ENCODE measurements at places on chromosomes 5 and 9.
A peak's percentile ranks its signal among the peaks of the same experiment; 100 is the strongest.

GRCh38 chr5:80631278-80632259 lies 22.9 kb upstream of the MSH3 start:
- no peak for DNase-seq

GRCh38 chr5:86646671-86647070 lies 28.9 kb downstream of the COX7C start:
- no peak for DNase-seq

GRCh38 chr5:180009581-180009980 lies 62.0 kb downstream of the RNF130 start:
- no peak for DNase-seq

DNA sequence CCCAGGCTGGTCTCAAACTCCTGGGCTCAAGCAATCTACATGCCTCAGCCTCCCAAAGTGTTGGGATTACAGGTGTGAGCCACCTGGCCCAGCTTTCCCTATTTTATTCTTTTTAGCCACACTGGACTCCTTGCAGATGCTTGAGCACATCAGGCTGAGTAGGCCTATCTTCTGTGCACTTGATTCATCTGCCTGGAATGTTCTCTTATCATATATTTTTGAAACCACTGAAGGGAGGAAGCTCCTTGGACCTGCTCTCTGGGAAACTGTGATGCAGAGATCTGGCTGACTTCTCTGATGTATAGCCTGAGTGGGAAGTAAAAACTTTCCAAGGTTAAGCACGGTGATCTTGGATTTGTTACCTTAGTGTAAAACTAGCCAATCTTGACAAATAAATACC lies 6.5 kb upstream of the MAT2B start:
- DNase-seq = no peak

DNA sequence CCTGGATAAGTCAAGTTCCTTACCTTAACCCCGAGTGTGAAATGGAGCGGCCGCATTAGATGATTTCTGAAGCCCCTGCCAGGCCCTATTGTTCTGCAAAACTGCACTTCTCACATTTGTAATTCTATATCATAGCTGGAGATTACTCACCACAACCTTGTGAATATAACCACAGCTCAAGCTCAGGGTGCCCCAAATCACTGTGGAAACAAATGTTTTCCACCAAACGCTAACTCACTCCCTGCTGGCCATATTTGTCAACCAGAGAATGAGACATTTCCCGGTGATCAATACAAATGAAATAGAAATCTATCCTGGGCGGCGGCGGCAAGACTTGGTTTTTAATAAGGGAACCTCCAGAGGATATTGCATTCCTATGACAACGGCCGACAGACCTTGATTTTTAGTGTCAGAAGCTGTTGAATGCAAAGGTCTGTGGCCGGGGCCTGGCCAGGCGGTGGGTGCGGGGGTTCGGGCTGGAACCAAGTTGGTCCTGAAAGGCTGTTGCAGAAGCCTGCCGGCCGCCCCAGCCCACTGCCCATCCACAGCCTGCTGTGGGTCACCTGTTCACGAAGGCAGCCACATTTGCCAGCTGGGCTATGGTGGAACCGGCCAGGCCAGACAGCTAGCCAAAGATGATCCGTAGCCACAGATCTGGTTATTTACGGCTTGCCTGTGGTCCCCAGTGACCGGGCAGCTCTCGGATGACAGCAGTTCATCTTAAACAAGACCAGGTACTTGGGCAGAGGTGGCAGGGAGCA lies 93.9 kb upstream of the LMX1B start:
- DNase-seq = no peak

DNA sequence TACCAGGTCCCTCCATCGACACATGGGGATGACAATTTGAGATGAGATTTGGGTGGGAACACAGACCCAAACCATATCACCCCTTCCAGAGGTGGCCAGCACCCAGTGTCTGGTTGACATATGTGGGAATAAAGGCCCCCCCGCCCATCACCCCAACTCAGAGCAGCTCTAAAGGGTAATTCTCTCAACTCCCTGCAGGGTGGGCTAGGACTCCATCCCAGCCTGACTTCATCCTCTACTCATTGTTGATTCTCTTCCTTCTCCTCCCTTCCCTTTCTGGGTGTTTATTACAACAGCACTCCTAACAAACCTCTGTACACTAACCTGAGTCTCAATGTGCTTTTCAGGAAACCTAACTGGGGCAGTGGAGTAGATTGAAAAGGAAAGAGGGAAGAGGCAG lies 339.9 kb downstream of the ACTL7B start:
- no peak for DNase-seq

DNA sequence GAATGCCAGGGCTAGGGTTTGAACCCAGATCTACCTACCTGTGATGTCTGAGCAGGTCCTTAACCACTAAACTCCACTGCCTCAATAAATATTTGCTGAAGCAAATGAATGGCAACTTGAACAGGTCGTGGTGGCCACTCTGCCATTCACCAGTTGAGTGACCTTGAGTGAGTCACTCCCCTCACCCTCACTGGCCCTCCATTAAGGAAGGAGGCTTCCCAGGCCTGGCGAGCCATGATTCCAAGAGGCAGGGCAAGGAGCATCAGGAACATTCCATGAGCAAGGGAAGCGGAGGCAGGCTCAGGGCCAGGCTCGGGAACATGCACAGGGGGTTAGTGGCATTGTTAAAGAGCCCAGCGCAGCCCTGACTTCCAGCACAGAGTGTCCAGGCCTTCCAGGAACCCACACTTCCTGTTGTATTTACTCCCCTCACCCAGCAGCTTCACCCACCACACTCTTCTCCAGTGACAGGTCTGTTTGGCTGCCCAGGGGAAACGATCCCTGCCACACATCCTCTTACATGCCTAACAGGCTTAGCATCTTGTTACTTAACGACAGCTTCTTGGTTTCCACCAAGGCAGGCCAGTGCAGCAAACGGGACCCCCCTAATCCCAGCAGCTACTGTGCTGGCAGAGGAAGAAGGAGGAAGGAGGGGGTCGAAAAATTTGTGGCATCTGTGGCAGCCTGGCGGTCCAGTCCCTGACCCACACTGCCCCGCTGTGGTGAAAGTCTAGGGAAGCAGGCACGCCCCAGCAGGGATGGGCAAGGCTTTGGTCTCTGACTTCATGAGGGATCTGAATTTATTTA lies 43.7 kb upstream of the TTC1 start:
- no peak for DNase-seq

- no peak for DNase-seq
Measured at GRCh38 chr9:113311961-113312360, 8.8 kb upstream of the RNF183 start.

DNA sequence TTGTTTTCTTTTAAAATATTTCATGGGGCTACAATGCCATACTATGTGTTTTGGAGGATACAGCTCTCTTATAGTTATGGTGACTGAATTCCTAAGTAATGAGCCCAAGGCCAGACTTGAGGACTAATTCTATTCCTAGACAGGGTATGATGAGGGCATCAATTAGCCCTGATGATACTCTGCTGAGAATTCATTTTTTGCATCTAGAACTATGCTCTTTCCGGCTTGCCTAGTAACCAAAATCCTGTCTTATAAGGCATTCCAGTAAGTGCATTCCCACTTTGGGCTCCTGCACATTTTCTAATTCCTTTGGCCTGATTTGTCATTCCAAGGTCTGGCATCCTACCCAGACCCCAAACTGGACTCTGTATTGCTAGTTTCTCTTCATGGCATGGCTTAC lies 62.4 kb downstream of the MAT2B start:
- no peak for DNase-seq

DNA sequence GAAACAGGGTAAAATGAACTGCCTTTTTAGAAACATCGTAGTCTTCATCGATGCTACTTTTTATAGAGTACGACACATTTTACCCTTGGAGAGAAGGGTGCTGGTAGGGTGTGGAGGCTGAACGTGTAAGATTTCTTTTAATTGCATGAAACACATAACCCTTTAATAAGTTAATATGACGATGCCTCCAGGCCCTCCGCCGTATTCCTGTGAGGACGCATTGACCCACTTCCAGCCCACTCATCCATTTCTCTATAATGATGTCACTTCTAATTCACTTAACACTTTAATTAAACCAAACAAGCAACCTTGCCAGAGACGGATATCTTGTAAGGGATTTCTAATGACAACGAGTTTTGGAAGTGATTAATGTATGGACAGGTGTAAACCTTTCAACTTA lies 158.7 kb downstream of the IRX2 start:
- no peak for DNase-seq

- no peak for DNase-seq
Measured at GRCh38 chr5:71693828-71694427, 25.1 kb upstream of the CARTPT start.

- no peak for DNase-seq
Measured at GRCh38 chr9:130939405-130940026, 469 bp upstream of the FIBCD1 start.

GRCh38 chr9:133054194-133054890 lies 7.4 kb upstream of the CEL start:
- no peak for DNase-seq

DNA sequence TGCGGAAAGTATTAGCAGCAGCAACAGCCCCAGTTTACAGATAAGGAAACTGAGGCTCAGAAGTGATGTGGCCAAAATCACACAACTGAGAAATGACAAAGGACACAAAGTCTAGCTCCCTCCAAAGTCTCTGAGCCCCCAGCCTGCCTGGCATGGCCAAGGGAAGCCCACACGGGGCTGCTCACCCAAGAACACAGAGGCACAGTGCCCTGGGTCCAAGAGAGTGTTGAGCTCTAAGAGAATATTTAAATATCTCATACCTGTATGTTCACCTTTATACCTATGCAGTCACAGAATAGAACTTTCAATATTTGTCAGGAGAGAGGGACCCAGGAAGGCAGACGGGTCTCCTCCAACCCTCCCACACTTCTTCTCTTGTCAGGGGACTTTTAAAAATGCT lies 16.6 kb downstream of the VAV2 start:
- no peak for DNase-seq

DNA sequence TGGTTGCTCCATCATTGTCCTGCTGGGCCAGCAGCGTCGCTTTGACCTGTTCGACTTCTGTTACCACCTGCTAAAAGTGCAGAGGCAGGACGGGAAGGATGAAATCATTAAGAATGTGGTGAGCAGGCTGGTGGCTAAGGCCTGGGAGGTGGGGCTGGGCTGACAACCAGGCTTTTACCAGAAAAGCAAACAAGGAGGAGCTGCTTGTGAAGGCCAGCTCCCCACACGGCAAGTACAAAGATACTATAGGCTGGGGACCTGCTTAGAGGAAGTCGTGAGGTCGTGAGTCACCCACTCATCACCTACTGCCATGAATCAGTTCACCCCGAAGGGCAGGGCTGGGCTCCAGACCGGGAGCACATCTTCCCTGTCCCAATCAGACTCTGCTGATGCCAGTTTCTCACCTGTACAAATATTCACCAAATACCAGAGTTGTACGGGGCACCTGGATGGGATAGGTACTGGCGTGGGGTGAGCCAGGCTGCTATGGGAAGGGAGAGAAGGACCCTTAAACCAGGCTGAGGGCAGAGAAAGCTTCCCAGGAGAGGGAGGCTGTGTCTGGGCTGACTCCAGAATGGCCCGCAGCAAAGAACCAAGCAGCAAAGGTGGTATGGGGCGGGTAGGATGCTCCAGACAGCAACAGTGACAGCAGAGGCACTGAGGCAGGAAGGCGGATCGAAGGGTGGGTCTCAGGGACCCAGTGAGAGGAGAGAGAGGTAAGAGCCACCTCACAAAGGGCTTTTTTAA lies 69.3 kb upstream of the NIPAL4 start:
- peak; percentile 44 for DNase-seq

GRCh38 chr9:77877976-77878375 lies 153.6 kb downstream of the GNAQ start:
- DNase-seq = no peak

DNA sequence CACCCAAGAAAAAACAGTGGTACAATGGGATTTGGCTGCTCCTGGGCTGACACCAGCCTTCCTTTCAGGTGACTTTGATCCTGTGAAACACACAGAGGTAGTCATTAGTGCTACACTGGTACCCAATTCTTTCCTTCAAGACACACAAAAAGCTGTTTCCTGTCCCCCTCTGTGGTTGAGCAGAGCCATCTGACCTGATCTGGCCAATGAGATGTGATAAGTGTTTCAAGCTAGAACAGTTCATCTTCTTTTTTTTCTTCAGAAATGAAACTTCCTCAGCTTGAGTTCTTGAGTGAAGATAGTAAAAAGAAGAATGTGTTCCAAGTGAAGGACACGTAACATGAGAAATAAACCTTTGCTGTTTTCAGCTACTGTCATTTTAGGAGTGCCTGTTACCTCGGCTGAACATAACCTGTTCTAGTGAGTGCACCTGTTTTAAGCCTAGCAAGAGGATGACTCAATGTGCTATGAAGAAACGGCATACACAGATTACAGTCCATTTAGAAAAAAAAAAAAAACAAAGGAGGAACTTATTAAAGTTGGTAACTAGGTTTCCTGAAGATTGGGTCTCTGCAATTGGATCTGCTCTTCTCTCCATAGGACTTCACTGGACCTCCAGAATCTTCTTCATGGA lies 287.8 kb downstream of the GAS1 start:
- no peak for DNase-seq

DNA sequence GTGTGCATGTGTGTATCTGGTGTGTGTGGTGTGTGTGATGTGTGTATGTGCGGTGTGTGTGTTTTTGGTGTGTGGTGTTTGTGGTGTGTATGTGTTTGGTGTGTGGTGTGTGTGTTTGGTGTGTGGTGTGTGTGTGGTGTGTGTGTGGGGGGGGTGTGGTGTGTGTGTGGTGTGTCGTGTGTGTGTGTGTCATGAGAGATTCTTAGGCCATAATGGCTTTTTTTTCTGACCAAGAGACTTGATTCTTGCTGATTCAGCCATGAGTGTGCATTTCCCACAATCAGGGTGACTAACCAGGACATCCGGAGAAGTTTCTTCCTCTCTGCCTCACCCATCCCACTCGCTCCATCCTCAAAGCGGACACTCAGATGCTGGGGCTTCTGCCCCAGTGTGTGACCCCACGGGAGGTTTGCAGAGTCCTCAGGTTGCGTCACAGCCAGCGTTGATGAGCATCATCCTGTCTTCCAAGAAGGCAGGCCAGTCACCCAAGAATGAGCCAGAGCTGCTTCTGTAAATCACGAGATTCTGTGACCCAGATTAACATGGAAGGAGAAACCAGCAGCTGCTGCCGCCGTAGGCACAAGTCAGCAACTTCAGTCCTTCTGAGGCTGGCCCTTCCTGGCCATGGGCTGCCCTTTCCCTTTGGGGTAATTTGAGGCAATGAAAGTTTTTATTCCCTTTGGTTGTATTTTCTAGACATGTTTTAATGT lies 12.5 kb upstream of the CTSL start:
- no peak for DNase-seq

DNA sequence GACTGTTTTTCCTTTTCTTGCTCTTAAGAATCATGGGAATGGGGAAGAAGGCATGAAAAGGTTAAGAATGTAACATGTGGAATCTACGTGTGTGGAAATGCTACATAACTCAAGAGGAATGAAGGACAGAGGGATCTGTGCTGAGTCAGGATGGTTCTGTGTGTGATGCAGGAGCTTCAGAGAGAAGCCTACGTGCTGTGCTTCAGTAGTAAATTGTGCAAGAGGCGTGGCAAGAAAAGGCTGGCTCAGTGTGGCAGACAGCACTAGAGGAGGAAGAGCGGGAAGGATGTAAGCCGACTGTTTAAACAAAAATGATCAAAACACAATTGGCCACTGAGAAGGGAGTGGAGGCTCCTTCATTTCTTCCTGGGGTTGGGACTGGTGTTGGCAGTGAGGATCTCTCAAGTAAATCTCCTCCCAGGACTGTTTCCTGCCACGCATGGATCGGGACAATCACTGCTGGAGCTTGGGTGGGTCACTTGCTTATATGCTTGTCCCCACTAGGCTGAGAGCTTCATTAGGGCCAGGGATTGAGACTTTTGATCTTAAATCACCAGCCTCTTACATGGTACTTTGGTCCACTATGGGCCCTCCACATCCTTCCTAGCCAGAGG lies 59.4 kb upstream of the BASP1 start:
- no peak for DNase-seq

GRCh38 chr5:107997338-107997980 lies 326.7 kb upstream of the EFNA5 start:
- DNase-seq = no peak

Data from CD4-positive, alpha-beta T cell treated with Interleukin-1 beta for 1 hour (primary cell).